ENCODE measurements at places on chromosomes 1 and 21. TPM values are rescaled to one million over a fixed set of nuclear protein-coding genes. Genes with fewer than 3 reads are reported as not detected.
A peak's percentile ranks its signal among the peaks of the same experiment; 100 is the strongest.

GRCh38 chr1:175976865-175977642 is 230.0 kb downstream of the COP1 start:
- no peak for DNase-seq

DNA sequence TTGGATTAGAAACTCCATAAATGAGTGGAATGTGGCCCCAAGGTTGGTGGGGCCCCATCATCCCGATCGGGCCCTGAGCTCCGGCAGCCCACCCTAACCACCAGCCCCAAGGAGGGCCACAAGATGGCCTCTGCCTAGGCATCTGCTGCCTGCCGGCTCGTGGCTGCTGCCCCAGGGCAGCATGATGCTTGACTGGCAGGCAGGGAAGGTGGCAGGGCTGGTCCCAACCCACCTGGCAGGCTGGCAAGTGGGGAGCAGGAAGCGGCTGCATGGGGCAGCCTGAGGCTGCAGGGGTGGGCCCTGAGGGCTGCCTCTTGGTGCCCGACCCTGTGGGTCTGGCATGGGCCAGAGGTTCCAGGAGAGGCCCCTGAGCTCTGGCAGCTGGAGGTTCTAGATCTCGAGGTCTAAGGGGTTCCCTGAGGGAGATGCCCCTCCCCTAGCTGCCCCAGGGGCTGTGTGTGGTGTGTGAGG is 760 bp upstream of the GJC2 start:
- no peak for DNase-seq

ELAPOR1 gene
- total RNA-seq: 1.1 TPM

GRCh38 chr1:153792631-153793041 is 17.4 kb downstream of the SLC27A3 start:
- DNase-seq: no peak

GRCh38 chr21:42614396-42614795 is 39.0 kb upstream of the PDE9A start:
- no peak for DNase-seq

GRCh38 chr1:62516600-62516999 is 79.8 kb downstream of the USP1 start:
- no peak for DNase-seq

DNA sequence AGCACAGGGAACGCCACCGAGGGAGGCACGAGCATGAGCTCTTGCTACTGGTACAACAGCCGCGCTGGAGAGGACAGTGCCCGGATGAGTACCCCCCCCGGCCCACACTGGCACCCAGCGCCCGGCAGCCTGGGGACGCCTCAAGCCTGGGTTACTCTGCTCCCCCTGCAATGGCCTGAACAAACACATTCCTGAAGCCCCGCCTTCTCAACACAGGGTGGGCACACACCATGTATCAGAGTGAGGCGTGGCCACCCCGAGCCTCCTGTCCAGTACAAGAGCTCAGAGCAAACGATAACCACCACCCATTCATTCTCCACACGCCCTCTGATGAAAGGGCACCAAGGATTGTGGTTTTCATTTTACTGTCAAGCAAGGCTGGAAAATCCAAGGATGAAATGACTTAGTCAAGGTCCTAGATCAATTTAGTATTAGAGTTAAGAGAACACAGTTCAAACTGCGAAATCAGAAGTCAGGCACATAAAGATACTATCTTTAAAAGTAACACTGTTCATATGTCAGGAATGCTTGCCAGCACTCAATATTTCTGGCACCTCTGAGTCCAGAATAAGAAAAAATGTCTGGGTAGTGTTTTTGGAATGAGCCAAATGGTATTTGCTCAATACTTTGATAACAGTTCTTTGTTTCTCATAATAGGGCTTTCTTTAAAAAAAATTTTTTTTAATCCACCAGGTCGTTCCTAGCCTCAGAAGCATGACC is 22.0 kb downstream of the UBE2G2 start:
- no peak for DNase-seq

DNA sequence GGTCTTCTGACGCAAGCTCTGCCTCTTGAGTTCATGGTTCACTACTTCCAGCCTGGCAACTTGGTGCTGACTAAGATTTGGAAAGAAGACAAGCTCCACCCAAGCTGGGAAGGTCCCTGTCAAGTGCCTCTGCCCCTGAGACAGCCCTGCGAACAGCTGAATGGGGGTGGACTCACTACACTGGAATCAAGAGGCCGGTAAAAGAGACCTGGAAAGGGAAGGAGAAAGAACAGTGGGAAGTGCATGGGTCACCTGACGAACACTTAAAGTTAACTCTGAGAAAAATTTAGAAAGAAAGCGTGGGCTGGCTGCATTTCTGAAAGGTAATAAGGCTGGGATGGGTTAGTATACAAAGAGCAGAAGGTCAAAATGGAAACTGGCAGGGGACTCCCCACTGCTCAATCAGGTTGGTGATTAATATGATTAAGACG is 26.1 kb upstream of the ZNF496 start:
- peak; percentile 60 for DNase-seq

DNA sequence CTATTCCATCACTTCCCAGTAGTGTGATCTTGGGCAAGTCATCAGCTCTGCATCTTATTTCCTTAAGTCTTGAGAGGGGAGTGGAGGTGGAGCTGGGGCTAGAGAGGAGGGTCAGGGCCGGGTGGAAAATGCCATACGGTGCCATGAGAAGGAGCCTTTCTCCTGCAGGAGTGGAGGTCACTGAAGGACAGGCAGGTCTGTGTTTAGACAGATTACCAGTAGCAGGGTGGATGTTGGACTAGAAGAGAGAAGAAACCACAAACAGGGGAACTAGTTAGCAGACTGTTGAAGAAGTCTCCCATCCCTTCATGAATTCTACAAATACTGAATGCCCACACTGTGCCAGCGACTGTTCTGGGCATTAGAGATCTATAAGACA is 13.9 kb upstream of the CPT2 start:
- no peak for DNase-seq

Data from H4 (cell line).